Activated CD4-positive, alpha-beta T cell treated with anti-CD3 and anti-CD28 coated beads, Interleukin-2, amount 50 U/mL, for 48 hours (primary cell): ENCODE measurements at places on chromosomes 7 and 10.

DNA sequence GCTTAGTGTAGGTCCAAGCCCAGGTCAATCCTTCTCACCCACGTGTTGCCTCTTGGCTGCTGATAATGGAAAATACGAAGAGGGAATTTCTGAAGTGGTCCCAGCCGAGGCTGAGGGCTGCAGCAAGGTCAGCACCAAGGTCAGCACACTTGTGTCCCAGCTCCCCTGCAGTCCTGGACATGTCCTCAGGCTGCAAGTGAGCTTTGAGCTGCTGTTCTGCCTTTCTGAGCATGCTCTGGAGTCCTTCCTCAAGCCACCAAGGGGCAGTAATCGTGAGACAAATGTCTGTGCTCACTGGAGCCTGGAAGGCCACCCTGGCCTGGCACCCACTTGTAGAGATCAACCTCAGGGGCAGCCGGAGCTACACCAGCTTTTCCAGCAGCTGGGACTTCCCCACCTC, 28.3 kb downstream of the DRGX start:
- no peak for DNase-seq

GRCh38 chr10:69733791-69734261, 67.9 kb upstream of the COL13A1 start:
- DNase-seq: no peak

GRCh38 chr7:143388491-143389101, 7.5 kb downstream of the ZYX start:
- no peak for DNase-seq

- no peak for DNase-seq
Observed at GRCh38 chr7:152633072-152633471, 42.9 kb downstream of the XRCC2 start.

- DNase-seq: no peak
Observed at GRCh38 chr7:138097064-138097741, 20.9 kb downstream of the AKR1D1 start.

DNA sequence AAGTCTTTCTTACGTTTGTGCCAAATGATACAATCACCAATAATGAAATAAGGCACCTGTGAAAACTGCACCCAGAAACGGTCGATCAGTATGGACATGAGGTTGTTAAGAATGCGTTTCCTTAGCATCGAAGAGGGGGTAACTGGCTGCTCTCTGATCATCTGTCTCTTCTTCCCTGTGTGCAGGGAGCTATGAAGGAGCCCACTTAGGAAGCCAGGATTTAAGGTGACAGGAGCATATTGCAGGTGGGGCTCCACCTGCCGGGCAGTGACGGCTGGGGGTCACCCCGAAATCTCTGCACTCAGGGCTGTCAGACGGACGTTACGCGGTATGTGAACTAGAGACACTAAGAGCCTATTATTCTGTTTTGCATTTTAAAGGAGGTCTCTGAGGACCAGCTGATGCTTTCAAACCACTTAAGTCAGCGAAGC, 64.5 kb downstream of the CARD11 start:
- DNase-seq: no peak

DNA sequence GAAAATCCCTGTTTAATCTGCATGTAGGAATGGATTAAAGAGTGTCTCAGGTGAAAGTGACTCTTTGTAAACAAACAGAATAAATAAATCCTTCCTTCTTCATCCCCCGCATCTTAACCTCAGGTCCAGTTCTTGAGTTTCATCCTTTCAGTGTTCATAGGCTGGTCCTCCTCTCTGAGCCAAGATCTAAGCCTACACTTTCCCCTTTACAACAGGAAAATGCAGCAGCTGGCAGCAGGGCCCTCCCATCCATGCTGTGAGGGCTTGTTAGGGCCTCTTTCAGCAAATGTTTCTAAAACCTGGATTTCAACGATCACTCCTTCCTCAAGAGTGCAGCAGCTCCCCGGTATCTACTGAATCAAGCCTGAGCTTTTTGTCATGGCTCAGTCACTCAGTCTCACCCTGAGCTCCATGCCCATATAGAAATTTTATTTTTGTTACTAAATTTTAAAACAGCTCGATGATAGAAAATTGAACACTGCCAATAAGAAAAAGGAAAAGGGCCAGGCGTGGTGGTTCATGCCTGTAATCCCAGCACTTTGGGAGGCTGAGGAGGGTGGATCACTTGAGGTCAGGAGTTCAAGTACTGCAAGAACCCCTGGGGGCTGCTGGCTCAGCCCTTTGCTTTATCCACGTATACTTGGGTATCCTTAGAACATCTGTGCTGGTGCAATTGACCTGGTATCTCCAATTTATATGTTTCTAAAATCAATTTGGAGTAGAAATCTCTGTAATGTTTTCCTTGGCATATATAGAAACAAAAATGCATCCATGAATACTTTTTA, 15.6 kb downstream of the BLNK start:
- DNase-seq: no peak

DNA sequence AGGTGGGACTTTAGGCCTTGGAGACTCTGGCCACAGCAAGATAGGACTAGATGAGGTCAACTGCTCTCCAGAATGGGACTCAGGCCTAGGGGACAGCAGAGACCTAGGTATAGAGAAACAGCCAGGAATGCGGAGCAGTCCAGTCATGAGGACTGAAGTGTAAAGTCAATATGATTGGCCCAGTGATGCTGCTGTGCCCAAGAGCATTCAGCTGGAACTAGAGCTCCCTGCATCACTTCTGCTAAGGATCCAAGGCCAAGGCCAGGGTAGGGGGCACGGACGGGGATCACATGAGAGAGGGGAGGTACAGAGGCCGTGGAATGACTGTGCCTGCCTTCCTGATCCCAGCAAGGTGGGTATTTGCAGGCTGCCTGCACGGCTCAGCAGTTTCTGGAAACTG, 237.9 kb downstream of the FRMD4A start:
- no peak for DNase-seq

- no peak for DNase-seq
Observed at GRCh38 chr10:111525696-111526095, 448.9 kb downstream of the ADRA2A start.

GRCh38 chr7:155293721-155294510, 3.8 kb upstream of the INSIG1 start:
- DNase-seq: no peak

DNA sequence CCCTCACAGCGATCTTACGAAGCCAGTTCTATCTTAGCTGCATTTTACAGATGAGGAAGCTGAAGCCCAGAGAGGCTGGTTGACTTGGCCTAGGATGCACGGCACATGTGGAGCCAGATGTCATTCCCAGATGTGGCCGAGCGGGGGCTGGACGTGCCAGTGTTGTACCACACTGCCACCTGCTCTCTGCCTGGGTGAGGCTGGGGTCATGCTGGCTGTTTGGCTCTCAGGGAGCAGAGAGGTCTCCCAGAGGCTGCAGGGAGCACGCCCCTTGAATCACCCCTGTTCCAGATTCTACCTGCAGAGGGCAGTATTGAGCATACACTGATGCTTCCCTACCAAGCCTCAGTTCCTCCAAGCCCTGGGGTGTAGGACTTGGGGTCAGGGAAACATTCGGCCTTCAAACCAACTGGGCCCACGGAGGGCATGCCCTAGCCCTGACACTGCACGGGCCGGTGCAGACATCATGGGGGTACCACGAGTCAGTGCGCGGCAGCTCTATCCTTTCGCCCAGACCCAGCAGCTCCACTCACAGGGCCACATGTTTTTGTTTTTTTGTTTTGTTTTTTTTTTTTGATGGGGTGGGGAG, 3.8 kb upstream of the GTF2IRD1 start:
- DNase-seq: peak; percentile 74

DNA sequence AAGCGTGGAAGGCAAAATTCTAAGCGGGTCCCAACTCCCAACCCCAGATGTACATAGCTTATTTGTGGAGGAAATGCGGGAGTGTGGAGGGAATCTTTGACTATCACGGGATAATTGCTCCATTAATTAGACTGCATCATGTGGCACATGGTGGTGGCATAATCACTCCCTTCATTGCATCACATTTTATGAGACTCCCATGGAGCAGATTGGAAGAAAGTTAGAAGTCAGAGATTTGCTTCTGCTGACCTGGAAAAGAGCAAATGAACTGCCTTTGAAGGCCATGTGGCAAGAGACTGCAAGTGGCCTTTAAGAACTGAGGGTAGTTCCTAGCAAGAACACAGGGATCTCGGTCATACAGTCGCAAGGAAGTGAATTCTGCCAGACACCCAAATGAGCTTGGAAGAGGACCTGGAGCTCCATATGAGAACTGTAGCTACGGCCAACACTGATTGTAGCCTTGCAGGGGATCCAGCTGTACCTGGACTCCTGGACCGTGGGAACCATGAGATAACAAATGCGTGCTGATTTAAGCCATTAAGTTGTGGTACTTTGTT, 37.1 kb upstream of the ITGB1 start:
- DNase-seq: no peak

- no peak for DNase-seq
Observed at GRCh38 chr10:44028384-44029137, 356.3 kb downstream of the CXCL12 start.
